ENCODE measurements at places on chromosomes 6 and 20.

GRCh38 chr6:157412791-157413190, 31.8 kb downstream of the ZDHHC14 start:
- no peak for DNase-seq

DNA sequence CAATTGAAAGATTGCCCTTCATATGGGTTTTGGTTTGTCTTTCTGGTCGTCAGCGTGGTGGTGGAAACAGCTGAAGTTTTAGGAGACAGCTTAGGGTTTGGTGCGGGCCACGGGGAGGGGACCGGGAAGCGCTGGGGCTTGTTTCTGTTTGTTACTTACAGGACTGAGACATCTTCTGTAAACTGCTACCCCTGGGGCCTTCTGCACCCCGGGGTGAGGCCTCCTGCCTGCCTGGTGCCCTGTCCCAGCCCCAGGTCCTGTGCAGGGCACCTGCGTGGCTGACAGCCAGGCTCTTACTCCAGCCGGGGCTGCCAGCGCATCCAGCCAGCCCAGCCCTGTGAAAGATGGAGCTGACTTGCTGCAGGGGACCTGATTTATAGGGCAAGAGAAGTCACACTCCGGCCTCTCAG, 22.8 kb downstream of the NPEPL1 start:
- DNase-seq, result no peak

DNA sequence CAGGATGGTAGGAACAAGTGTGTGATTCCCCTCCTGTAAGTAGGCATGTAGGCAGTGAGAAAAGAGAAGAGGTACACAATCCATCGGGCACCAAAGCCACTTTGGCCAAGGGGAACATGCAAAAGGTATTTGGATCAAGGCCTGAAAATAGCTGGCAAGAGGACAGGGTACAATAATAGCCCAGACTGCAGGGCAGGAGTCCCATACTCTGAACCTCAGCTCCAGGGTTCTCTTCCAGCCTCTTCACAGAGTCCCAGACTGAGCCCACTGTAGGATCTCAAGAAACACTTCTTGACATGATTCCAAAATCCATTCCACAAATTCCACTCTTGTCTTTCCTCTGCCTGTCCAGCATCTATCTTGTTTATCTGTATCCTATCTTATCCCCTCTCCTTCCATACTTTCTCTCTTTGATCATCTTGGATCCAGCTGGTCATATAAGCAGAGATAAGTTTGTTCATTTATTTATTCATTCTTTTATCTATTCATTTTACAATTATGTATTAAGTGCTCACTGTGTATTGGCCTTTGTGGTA, 19.7 kb downstream of the ACSS2 start:
- no peak for DNase-seq

DNA sequence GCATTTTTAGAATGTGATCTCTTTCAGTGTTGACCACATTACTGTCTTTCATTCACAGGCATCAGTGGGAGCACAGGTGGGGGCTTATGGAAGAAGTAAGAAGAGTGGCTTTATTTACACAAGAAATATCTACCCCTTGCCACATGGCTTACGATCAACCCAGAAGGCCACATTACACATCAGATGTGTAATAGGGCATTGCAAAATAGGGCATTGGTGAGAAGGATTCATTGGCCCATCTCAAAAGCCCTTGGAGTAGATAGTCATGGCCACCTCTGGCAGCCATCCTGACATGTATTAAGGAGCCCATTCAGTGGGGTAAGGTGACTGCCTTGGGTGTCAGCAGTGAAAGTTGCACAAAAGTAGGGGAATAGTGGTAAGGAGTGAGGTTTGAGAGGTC, 97.5 kb downstream of the MAFB start:
- no peak for DNase-seq

- DNase-seq, result no peak
Measured at GRCh38 chr6:35258858-35259193, 709 bp upstream of the ZNF76 start.

GRCh38 chr20:39298121-39298520, 336.0 kb downstream of the DHX35 start:
- no peak for DNase-seq

GRCh38 chr6:14187406-14187805, 69.8 kb downstream of the CD83 start:
- no peak for DNase-seq

GRCh38 chr6:137903933-137904821, 37.1 kb downstream of the TNFAIP3 start:
- DNase-seq, result no peak

GRCh38 chr6:15038013-15038791, 207.7 kb upstream of the JARID2 start:
- no peak for DNase-seq
